ENCODE measurements at places on chromosomes 1 and 21.

- DNase-seq, result no peak
These were observed 19.0 kb downstream of the CFAP74 start for GRCh38 chr1:1984560-1985070.

DNA sequence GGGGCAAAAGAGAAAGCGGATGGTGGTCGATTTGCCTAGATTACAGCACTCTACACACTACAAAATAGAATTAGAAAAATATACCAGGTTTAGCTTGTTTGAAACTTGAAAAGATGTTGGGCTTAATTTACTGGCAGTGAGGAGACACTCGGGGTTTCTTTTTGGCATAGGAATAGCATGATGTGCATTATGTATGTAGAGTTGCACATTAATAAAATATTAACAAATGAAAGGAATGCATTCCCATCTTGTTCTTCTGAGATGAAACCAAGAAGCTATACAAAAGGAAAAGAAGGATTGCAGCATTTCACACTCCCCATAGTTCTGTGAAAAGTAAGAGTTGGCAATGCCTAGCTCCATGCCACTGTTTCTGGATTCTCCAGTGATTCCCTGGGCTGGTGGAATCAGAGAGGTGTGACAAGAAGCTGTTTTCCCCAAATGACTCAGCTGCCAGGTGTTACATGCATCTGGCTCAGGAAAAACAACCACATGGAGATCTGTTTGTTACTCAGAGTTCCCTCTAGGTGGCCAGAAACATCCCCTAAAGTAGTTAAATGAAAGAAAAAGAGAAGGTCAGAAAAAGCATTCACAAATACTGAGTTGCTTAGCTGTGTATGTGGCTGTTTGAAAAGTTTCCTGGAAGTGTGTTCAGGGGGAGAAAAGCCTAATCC lies 115.6 kb downstream of the UCK2 start:
- no peak for DNase-seq

GRCh38 chr1:89670711-89671110 lies 37.8 kb downstream of the LRRC8C start:
- no peak for DNase-seq

DNA sequence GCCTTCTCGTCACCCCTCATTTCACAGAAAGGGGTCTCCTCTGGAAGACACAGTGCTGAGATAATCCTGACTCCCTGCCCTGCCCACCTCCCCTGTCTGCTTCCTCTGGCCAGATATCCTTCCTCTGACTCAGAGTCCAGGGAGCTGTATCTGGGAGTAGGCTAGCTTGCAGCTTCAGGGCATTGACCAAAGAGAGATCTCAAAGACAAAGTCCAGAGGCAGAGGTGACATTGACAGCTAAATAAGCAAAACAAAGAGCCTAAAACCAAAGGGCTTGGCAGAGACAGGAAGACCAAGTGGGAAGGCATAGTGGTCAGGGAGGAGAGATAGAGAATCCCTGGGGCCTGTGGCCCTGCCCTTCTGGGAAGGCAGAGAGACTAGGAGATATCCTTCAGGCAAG lies 64.9 kb downstream of the TNR start:
- DNase-seq, result no peak

DNA sequence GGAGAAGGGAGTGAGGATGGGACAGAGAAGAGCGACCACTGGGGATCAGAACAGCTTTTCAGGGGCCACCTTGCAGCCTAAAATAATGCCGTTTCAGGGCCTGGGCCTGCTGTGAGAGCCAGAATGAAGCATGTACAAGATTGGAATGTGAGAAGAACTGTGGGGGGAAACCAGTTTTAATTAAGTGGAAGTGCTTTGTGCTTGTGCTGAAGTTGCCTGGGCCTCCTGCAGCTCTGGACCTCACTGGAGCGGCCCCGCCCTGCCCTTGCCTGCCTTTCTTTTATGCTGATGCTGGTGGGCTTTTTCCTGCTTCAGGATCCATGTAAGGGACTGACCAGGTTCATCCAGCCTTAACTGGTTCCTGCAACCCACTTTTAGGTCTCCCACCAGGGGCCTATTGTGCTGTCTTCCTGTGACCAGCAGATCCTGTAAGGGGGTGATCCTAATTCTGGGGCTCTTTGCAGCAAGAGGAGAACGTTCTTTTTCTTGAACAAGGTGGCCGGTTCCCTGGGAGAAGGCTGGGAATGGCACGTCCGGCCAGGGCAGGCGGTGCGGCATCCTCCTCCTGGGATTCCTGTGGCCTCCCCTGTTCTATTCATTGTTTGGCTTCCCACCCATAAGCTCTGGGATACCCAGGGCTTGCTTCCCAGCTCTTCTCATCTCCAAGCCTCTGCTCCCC lies 3.2 kb downstream of the C1orf226 start:
- DNase-seq, result no peak

DNA sequence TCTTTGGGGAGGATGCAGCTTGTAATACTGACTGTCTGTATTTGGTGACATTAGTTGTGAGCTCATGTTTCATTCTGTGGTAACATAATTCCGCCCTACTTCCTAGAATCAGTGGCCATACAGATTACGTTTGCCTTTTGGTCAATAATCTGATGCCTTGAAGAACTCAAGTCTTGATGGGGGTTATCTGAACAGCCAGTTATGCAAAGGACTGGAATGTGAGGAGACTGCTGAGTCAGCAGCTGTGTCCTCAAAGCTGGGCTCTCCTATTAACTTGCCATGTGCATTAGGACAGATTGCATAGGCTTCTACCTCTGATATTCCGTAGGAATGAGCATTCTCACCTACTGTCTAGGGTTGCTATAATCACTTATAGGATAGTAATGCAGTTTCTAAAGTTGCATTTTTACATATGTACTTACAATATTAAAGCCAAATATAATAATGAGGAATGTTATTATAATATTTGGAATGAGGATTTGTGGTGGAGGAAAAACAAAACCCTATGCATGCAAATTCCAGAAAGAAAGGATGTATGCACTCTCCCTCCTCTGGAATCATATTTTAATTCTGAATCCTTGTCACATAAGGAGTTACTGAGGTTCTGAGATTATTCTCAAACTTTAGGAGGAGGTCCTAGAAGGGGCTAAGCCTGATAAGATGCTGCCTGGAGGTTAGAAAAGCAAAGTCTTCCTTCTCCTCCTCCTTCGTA lies 116.0 kb downstream of the NOS1AP start:
- no peak for DNase-seq

DNA sequence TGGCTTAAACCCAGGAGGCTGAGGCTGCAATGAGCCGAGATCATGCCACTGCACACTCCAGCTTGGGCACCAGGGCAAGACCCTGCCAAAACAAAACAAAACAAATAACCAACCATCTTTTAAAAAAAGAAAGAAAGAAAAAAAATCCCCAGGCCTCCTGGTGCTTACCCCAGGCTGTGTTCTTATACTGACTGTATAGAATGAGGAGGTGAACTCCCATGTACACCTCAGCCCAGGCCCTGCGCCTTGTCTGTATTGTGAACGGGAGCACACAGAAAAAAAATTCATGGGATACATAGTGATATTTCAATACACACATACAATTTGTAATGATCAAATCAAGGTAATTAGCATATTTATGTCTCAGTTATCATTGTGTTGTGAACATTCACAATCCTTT lies 14.1 kb downstream of the RPL5 start:
- DNase-seq, result no peak

- DNase-seq, result no peak
These were observed 842 bp downstream of the ATXN7L2 start for GRCh38 chr1:109484519-109484975.

- DNase-seq, result no peak
These were observed 49.5 kb downstream of the SSBP3 start for GRCh38 chr1:54356680-54357147.

DNA sequence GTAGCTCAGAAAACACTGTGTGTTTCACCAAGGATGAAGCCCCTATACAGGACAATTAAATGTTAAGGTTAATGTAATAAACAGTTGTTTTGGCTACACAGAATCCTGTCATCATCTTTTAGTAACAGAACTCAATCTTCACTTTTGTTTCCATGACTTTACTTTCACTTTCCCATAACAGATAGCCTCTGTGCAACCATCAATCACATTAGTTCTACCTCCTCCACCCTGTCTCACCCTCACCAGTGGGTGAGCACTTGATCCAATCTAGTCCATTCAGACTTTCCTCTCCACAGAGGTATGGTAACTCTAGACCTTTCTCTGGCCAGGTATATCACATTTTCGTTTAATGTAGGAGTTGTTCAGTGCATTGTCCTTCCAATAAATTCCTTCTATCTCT lies 1018.5 kb downstream of the ADGRL2 start:
- no peak for DNase-seq

- DNase-seq, result no peak
These were observed 150.6 kb downstream of the TGFBR3 start for GRCh38 chr1:91735266-91735845.

DNA sequence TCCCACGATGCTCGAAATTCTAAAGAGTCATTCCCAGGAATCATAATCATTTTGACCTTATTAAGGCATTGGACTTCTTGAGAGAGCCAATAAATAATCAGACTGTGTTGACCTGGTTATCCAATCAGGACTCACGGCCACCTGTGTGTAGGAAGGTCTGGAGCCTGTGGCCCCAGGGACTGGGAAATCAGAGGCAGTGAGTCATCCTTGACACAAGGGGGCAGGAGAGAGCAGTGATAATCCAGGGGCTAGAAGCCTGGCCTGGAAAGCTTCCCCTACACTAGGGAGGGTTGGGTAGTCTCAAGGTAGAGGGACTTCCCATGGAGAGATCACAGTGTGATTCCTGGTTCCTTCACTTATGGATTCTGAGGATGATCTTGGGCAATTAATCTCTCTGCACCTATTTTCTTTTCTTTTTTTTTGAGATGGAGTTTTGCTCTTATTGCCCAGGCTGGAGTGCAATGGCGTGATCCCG lies 4.7 kb downstream of the MR1 start:
- peak; percentile 70 for DNase-seq

DNA sequence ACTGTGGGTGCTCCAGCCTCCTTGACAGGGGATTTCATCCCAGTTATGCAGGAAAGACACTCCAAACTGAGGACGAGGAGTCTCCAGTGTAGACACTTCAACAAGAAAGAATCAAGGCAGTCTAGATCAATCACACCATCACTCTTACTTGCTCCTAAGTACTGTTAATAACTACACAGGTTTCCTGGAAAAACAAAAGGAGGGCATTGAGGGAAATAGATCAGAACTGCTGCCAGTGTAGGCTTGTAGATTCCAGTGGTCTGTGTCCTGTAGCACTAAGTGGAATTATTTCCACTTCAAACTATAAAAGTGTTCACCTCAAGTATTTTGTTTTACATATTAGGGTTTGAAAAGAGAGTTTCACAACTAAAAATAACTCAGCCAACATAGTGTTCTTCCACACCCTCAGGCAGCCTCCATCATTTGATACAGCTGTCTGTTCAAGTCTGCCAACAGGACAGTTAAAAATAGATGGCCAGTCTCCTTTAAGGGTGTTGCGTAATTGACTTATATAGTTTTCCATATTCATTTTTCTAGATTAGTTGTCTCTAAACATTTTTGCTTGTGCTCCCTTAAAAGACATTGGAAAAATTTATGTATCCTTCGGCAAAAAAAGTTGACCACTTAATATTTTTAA lies 32.0 kb upstream of the AGL start:
- no peak for DNase-seq

- peak; percentile 79 for DNase-seq
These were observed 180.2 kb upstream of the MAP1LC3C start for GRCh38 chr1:242178924-242179708.

GRCh38 chr21:38661197-38661871 lies 144.4 kb upstream of the ETS2 start:
- no peak for DNase-seq
